ENCODE measurements at places on chromosomes 3 and 15. TPM values are rescaled to one million over a fixed set of nuclear protein-coding genes. Genes with fewer than 3 reads are reported as not detected.

DNA sequence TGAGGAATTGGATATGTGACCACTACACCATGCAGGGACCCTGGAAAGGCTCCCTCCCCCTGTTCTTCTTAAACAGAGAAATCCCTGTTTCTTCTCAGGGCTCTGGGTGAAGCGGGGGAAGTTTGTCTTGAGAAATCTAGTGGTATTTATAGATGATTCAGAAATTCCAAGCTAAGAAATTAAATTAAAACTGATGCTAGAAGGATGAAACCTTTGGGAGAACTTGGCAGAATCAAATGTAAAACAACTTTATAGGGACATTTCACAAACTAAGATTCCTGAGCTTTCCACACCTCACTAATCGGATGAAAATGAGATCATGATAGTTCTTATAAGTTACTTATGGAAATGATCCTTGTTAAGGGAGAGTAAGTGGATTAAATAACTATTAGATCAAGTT lies 54.2 kb downstream of the FBXL2 start:
- DNase-seq, result no peak

DNA sequence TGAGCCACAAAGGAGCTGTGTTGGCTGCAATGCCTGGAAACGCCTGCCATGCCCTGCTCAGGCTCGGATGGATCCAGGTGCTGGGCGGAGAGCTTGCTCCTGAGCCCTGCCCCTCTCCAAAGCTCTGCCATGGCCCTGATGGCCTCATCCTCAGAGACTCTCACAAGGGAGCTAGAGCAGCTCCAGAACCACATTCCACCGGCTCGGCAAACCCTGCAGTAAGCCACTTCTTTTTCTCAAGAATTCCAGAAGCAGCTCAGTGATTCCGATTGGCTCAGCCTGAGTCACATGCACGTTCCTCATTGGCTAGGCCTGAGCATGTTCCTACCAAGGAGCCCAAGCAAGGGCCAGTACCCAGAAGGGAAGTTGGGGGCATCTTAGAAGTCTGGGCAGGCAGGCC lies 24.8 kb downstream of the TPRA1 start:
- no peak for DNase-seq

KLHL6 gene
- total RNA-seq, result 0.03 TPM

ZBTB47 gene
- total RNA-seq, result 3.6 TPM
